CD4-positive, alpha-beta T cell treated with Interferon alpha-2 for 1 hour (primary cell): ENCODE measurements at places on chromosomes 12 and 14.

DNA sequence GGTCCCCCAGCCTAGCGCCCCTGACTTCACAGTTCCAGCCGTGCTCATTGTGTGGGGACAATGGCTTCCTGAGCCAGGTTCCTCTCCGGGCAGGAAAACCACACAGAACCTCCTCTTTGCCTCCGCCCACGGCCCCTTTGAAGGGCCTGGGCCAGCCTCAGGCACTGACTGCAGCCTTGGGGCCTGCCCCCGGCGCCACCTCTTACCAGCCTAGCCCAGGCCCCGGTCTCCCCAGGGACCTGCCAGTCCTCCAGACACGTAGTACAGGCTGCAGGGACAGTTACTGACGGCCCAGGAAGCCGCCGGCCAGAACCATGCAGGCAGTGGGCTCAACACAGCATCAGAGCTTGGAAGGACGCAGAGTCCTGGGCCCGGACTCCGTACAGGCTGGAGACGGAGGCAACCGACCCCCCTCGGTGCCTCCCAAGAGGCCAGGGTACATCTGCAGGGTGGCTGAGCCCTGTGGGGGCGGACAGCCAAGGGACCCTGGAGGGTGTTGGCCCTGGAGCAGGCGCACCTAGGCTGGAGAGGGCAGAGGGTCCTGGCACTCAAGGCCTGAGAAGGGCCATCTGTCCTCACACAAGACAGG, 20.9 kb upstream of the NUDT14 start:
- peak; percentile 20 for DNase-seq

DNA sequence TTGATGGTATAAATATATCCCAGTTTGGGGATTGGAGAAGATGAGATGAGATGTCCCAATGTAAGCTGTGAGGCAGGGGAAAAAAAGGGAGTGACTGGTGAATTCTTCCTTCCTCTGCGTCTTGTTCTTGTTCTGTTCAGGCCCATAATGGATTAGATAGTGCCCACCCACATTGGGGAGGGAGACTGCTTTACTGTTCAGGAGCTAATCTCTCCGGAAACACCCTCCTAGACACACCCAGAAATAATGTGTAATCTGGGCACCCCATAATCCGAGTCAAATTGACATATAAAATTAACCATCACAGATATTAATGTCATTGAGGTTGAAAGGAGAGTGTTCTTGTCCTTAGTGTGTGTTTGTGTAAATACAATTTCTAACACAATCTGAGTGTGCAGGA, 29.3 kb downstream of the ETV6 start:
- DNase-seq: no peak

DNA sequence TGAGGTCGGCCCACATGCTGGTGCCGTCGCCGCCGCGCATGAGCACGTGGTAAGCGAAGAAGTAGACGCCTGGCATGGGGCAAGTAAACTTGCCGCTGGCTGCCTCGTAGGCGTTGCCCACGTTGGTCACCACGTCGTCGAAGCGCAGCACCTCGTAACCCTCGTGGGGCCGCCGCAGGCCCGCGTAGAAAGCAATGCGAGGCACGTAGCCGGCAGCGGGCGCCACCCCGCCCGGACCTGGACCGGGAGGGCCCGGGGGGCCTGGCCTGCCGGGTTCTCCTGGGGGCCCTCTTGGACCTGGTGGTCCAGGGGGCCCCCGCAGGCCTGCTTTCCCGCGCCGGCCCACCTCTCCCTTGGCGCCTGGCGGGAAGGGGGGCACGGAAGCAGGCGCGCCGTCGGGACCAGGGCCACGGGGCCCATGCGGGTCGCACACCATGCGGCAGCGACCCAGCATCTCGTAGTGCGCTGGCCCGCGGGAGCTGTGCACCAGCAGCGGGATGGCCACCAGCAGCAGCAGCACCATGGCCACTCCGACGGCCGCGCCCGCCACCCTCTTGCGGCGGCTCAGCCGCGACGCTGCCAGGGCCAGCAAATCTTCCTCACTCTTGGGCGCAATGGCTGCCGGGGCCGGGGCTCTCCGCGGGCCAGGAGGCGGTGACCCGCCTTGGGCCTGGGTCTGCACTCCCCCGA, 888 bp downstream of the C1QL4 start:
- DNase-seq: no peak

DNA sequence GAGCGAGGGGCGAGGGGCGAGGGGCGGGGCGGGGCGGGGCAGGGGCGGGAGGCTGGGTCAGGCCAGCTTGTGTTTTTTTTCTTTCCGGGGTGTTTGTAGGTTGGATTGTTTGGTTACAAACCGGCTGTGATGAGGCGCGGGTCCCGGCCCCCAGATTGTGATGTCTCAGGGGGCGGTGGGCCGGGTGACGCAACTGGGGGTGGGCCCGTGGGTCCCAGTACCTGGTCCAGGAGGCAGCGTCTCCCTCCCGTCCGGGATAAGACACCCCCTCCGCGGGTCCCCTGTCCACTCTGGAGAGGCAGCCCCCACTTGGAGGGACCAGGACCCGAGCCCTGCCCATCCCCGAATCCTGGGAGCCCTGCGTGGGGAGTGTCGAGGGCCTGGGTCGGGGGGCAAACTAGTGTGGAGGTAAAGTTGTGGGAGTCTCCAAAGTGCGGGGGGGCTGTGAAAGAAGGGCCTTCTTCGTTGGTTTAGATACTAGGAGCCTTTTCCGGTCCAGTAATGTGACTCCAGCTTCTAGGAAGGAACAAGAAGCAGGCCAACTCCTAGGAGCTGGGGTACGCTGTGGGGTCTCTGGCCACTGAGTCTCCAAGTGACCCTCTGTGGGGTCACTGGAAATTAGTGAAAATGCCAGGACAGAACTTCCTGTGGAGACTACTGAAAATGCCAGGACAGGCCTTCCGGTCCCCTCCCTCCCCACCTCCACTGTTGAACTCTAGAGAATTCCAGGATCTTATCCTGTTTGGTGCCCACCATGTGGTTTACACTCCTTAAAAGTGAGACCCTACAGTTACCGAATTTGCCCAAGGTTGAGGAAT, 579 bp upstream of the CLMN start:
- no peak for DNase-seq

DNA sequence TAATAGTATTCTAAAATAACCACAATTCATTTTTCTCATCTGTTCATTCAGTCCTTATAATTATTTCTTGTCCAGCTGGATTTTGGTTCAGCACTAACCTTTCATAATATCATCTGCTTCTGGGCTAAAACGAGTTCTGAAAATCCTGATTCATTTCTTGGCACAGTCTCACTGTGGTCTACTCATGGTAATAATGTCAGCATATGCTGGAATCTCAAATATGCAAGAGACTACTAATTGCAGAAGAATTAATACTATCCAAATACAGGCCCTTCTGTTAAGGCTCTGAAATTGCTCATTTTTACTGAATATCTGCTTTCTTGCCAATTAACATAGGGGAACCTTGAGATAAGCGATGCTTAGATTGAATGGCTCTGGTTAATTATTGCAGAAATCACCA, 597.1 kb downstream of the RPL10L start:
- DNase-seq: no peak

DNA sequence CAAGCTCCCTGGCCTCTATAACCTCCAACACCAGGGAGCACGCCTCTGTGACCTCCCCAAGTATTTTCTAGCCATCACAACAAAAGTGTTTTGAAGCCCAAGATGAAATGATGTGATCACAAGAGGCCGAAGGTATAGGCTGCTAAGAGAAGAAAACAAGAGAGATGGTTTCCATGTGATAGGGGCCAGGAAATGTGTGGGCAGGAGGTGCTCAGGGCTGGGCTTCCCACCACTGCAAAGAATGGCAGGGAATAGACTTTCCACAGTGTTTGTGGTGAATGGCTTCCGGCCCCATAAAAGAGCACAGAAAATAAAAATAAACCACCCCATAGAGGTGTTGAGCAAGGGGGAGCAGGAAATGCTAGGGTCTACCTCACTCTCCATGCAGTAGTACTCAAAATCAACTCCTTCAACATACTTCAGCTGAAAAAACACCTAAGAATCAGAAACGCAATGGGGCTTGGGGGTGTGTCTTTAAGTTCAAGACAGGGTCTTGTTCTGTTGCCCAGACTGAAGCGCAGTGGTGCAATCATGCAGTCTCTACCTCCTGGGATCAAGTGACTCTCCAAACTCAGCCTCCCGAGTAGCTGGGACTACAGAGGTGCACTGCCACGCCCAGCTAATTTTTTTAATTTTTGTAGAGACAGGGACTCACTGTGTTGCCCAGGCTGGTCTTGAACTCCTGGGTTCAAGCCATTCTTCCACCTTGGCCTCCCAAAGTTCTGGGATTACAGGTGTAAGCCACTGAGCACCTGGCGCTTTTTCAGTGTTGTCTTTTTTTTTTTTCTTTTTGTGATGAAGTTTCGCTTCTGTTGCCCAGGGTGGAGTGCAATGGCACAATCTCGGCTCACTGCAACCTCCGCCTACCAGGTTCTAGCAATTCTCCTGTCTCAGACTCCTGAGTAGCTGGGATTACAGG, 27.1 kb downstream of the DAD1 start:
- DNase-seq: peak; percentile 89

DNA sequence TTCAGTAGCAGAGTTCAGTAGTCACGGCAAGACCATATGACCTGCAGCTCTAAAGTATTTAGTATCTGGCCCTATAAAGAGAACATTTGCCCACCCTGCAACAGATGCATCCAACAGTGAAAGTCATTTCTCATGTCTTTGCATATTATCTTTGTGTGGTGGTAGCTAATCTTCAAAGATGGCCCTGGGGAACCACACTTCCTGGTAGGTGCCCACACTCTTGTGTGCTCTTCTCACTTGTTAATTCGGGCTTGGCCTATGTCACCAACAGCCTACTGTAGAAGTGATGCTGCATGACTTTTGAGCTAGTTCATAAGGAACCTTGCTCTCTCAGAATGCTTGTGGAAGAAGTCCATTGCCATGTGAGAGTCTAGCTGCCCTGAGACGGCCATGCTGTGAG, 85.6 kb downstream of the MAP1LC3B2 start:
- DNase-seq: no peak

DNA sequence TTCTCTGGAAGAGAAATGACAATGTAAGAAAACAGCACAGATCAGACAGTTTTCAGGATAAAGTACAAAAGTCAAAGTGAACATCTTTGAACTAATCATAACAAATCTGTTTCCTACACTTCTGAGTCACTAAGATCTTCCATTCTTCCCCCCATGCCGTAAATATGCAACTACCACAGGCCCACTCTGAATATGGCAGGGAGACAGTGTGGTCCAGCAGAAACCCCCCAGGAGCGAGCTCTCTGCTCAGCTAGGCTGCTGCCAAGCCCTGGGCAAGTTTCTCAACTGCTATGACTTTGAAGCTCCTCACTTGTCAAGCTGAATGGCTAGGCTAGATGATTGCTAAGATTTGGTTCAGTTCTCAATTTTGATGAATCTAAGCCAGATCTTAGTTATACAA, 148.1 kb downstream of the EFCAB11 start:
- no peak for DNase-seq

- no peak for DNase-seq
Measured at GRCh38 chr12:6322969-6323339, 12.5 kb downstream of the PLEKHG6 start.

DNA sequence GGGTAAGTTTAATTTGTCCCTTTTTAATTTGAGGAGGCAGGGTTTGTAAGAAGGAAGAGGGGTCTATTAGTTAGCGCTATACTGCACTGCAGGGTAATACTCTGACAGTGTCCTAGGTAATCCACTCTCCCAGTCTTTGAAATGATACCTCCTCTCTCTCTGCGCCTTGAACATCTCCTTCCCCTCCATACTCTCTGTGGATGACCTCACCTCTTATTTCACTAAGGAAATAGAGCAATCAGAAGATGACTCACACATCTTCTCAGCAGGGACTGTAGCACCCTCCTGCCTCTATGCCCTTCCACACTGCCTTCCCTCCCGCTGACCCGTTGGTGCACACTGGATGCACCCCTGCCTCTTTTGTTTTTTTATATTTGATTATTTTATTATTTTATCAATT, 94.2 kb downstream of the GRIP1 start:
- no peak for DNase-seq

GRCh38 chr12:76519538-76519937, 40.0 kb downstream of the OSBPL8 start:
- DNase-seq: peak; percentile 18
